ENCODE measurements at places on chromosomes 7 and 10.

DNA sequence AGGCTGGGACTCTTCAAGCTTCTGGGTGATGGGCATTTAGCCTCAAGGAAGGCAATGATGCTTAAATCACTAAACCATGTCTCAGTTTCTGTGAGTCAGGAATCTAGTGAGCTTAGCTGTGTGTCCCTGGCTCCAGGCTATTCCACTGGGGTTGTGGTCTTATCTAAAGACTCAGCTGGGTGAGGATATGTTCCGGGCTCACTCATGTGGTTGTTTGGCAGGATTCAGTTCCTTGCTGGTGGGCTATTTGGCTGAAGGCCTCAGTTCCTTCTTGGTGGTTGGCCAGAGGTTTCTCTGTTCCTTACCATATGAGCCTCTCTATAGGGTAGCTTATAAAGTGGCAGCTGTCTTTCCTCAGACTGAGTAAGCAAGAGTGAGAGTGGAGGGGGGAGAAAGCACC lies 12.0 kb downstream of the EVX1 start:
- DNase-seq, result no peak

DNA sequence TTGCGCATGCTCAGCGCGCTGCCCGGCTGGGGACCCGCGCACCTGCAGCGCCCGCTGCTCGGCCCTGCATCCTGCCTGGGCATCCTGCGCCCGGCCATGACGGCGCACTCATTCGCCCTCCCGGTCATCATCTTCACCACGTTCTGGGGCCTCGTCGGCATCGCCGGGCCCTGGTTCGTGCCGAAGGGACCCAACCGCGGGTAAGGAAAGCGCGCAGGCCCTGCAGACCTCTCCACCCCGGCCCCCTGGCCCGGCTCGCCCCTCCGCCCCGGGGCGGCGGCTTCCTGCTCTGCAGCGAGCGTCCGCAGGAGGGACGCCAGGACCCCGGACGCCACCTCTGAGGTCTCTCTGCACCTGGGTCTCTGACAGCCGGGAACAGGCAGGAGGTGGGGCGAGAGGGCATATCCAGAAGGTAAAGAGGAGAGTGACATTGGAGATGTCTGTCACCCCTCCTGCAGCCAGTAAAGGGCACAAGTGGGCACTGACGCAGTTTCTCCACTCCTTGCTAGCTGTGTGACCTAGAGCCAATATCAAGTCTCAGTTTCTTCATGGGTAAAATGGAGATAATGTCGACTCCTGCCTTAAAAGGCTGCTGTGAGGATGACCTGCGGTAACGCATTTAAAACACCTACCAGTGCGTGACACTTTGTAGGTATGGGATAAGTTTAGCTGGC lies 338 bp downstream of the ATP6V0E2 start:
- DNase-seq, result no peak

DNA sequence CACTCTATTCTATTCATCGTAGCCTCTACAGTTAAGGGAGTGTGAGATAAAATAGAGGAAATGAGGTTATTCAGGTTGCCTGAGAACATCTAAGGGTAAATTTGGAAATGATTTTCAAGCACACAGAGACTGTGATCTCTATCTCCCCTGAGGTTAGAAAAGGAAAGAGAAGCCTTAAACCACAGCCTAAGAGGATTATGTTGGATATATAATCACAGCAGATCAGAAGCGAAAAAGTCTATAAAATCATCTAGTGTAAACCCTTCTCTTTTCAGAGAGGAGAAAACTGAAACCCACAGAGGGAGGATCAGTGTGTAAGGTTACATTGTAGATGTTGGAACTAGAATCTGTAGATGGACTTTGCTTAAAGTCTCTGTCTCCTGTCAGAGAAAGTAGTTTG lies 90.6 kb upstream of the SEMA3E start:
- no peak for DNase-seq

DNA sequence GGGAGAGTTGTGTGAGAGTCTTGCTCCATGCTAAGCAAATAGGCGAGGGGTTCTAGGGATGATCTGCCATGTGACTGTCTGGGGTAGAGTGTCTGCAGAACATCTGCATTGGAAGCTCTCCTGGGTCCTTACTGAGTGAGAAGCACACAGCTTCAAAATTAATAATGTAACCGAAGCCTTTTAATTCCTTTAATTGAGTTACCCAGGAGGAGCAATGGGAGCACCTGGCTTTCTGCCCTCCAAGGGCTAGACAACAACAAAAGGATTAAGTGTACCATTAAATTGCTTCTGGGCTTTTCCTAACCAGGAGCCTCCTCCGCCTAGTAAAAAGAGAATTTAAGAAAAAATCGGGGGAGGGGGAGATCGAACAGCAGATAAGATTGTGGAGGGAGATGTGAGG lies 102.0 kb upstream of the TBX20 start:
- DNase-seq, result no peak

GRCh38 chr7:18974803-18975202 lies 142.6 kb downstream of the TWIST1 start:
- no peak for DNase-seq

DNA sequence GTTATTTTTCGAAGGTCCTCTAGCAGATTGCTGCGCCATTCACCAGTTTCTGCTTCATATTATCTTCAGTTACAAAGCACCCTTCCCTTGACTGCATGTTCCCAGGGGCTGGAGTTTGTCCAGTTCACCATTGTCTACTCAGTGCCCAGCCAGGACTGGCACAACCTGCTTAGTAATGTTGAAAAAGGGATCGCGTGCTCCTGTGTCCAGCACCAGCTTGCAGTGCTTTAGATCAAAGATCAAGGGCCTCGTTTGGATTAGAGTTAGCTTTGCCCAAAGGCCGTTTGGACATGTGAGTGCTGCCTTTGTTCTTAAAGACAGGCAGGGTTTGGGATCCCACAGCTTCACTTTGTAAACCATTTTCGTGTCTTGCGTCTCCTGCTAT lies 867 bp downstream of the ATP6V0E2 start:
- DNase-seq, result no peak

DNA sequence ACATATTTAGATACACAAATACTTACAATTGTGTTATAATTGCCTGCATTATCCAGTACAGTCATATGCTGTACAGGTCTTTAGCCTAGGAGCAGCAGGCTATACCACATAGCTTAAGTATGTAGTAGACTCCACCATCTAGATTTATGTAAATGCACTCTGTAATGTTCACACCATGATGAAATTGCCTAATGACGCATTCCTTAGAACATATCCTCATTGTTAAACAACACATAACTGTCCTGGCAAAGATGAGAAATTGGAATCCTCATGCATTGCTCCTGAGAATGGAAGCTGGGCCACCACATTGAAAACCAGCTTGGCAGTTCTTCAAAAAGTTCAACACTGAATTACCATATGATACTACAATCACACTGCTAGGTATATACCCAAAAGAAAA lies 1002.8 kb upstream of the CELF2 start:
- no peak for DNase-seq

- no peak for DNase-seq
Observed at GRCh38 chr10:124644236-124644635, 99.9 kb downstream of the FAM53B start.

DNA sequence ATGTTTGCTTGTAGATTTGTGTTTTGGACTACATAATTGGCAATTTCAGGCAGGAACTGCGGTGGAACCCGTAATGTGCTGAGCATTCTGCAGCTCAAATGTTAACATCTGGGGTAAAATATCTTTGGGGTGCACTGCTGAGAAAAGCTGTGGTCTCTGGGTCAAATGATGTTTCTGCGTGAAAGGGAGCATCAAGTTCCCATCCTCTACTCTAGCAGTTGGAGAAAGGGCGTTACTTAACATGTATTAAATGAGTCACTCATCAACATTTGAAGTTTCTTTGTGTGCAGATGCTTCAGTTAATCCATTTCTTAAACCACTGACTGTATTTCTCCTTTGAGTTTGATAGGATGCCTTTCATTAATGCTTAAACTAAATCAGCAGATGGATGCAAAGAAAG lies 273.1 kb upstream of the PITRM1 start:
- no peak for DNase-seq

- no peak for DNase-seq
Observed at GRCh38 chr7:142796501-142797390, 26.0 kb downstream of the PRSS2 start.

GRCh38 chr7:117946151-117946633 lies 73.0 kb upstream of the CTTNBP2 start:
- DNase-seq, result no peak

GRCh38 chr10:47116445-47116844 lies 183.6 kb upstream of the GDF10 start:
- no peak for DNase-seq

- no peak for DNase-seq
Observed at GRCh38 chr7:141198194-141198958, 124.5 kb downstream of the TMEM178B start.

DNA sequence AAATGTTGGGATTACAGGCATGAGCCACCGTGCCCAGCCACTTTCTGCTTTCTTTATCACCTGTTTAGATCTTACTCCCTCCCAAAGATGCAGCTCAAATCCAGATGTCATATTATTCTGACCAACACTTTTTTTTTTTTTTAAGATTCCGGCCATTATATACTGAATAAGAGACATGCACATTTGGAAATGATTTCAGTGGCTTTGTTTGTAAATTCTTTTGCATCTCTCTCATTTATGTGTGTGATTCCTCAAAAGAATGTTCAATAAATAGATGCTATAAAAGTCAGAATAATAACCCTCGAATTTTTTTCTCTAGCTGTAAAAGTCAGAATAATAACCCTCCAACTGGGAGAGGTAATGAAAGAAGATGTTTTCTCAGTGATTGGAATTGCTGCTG lies 25.4 kb downstream of the HECW1 start:
- no peak for DNase-seq

DNA sequence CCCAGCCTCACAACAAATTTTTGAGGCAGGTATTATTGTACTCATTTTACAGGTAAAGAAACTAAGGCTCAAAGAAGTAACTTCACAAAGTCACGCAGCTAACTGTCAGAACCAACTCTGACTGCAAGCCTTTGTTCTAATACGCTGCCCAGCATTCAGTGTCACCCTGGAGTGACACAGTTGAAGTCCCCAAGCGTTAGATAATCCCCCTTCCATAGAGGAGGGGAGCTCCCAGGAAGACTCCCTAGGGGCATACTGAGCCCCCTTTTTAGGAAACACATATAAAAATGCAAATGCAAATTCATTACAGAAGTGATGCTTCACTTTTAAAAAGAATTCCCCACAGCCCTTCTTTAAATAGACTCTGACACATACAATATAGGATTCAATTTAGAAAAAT lies 101.0 kb upstream of the MACROH2A2 start:
- DNase-seq, result no peak

GRCh38 chr7:78594156-78594555 lies 795.6 kb downstream of the PHTF2 start:
- DNase-seq, result no peak

GRCh38 chr7:95473276-95473985 lies 12.3 kb upstream of the ASB4 start:
- DNase-seq, result no peak

DNA sequence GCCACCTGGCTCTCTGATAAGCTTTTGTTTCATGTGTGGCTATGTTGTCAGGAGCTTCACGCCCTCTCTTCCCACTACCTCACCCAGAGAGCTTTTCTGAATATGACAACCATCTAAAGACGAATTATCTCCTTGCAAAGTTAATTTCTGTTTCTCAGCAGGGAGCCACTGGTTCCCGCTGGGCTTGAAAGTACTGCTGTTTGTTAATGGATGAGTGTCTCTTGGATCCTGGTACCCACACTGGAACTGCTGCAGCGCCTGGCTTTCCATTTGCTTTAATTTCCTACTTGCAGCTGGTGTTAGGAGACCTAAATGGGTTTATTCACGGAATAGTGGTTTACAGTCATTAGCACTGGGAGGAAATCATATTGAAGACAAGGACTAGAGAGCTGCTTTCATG lies 267.9 kb upstream of the LRGUK start:
- DNase-seq, result no peak

DNA sequence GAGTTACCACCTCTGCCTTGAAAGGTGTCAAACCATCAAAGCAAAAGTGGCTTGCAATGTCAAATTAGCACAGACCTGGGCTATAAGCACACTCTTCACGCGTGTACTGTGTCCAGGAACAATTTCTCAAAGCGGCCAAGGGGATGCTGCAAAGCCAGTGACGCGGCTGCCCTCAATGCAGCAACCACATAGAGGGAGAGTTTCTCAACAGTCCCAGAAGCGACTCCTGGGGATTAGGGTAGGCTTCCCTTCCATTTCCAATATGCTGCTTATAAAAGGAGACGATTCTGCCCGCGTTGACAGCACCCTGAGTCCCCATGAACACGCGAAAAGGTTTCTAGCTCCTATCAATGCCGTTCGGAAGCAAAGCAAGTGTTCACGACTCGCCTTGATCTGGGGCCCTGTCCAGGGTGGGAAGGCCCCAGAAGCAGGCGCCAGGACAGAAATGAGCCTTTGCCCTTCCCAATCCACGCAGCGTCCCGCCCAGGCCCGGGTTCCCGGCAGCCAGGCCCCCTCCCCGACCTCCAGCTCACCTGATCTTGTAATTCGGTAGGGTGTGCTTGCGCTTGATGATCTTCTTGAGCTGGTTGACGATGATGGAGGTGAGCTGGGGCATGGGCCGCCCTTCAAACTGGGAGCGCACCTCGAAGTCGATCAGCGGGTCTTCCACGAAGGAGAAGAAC lies 1.3 kb downstream of the PDZD8 start:
- no peak for DNase-seq

GRCh38 chr7:116185956-116186355 lies 24.4 kb upstream of the TES start:
- no peak for DNase-seq

- DNase-seq, result no peak
Observed at GRCh38 chr7:142548978-142549377, 200.3 kb upstream of the PRSS1 start.

- DNase-seq, result no peak
Observed at GRCh38 chr10:106082865-106083264, 1081.6 kb downstream of the SORCS1 start.

DNA sequence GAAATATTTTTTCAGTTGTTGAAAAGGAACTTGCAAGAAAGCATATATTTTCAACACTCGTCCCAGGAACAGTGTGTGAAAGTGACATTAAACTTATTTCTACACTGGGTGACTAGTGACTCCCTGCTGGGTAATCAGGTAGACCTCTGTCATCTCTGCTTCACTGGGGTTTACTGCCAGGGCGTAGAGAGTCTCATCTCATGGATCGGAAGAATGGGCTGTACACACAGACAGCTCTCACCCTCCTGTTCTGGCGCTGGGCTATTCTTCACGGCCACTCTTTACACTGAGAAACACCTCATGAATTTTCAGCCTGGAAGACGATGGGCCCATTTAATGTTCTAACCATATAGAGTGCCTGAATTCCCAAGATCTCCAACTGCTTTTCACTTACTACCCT lies 36.4 kb downstream of the NRP1 start:
- DNase-seq, result no peak

- no peak for DNase-seq
Observed at GRCh38 chr7:146146831-146147486, 30.4 kb downstream of the CNTNAP2 start.

DNA sequence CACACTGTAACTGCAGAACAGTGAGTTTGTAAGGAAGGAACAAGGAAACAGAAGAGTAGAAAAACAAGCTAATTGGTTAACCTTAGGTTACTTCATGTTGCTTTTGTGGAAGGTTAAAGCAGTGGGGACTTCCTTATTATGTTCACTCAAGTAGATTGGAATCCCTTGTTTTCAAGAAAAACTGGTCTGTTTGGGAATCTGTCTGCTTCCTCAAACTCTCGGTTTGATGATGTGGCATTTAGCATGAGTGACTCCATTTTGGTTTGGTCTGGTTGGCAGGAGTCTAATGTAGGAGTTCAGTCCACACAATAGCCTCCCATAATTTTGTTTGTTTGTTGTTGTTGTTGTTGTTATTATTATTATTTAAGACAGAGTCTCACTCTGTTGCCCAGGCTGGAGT lies 3.8 kb upstream of the TRIM56 start:
- no peak for DNase-seq
